Amygdala (tissue), 56 donors: ENCODE measurements at places on chromosomes 2 and 18.

DNA sequence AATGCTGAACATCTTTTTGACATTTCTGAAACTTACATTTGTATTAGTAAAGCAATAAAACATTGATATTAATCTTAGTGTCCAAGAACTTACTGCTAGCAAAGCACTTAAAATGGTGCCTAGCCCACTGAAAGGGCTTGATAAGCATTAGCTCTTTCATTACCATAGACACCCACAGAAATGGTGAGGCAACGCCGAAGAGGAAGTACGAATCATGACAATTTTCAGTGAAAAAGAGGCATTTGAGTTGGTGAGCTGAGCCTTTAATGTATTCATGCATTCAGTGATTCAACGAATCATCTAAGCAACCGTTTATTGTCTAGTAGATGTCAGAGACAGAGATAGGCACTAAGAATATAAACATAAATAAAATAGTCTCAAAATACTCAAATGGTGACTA is 101.1 kb downstream of the PIGN start:
- DNase-seq = no peak

DNA sequence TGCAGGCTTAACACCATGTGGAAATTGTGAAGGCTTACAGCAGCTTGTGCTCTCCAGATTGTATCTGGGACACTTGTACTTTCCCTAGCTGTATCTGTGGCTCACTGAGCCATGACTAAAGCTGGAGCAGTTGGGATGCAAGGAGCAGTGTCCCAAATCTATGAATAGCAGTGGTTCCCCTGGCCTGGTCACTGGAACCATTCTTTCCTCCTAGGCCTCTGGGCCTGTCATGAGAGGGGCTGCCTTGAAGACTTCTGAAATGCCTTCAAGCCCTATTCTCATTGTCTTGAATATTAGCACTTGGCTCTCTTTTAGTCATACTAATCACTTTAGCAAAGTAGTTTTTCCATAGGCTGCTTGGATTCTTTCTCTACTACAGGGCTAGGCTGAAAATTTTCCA is 186.8 kb upstream of the LRATD1 start:
- no peak for DNase-seq

GRCh38 chr2:151902829-151903228 is 74.6 kb upstream of the ARL5A start:
- DNase-seq = no peak

GRCh38 chr2:43171789-43172188 is 54.6 kb downstream of the ZFP36L2 start:
- peak; percentile 14 for DNase-seq

DNA sequence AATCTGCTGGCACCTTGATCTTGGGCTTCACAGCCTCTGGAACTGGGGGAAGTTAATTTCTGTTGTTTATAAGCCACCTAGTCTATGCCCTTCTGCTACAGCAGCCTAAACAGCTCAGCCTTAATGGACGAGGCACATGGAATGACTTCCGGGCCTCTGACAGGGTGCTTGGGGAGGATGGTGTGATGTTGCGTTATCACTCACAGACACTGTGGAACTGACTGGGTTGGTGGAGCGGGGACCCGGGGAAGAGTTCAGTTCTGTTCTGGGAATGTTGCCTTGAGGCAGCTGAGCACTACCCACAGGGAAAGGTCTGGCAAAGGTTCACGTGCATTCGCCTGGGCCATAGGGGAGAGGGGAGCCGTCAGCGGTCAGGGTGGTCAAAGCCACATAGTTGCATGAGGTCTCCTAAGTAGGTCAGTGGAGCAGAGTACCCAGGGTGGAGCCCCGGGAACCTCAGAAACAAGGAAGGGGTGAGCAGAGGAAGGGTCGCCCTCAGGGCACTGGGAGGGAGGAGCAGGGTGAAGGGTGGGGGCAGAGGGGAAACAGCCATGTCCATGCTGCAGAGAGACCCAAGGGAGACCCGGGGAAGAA is 36.2 kb downstream of the LRRFIP1 start:
- DNase-seq = no peak

GRCh38 chr18:65365245-65365980 is 385.4 kb upstream of the CDH7 start:
- DNase-seq = no peak

DNA sequence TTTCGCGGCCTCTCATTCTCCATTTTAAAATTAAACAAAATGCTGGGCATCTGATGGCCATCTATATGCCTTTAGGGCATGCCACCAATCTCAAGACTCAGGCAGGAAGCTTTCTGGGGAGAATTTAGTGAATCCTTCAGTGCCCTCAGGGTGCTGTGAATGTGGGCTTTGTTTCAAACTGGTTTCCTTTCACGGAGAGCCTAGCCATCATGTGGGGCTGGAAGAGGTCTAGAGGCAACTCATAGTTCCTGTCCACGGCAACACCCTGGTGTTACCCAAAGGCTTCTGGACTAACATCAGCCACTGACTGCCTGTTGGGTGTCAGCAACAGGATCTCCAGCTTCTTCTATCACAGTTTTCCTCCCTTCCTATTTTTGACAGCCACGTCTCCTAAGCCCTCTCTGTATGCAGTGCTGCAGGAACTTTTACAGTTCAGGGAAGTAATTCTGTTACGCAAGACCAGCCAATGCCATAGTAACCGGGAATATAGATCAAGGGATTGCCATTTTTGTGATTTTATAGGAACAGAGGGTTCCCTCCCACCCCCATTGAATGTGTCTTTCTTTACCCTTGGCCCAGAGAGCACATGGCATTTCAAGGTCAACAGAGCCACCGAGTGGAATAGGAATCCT is 7.9 kb upstream of the WDR33 start:
- no peak for DNase-seq

DNA sequence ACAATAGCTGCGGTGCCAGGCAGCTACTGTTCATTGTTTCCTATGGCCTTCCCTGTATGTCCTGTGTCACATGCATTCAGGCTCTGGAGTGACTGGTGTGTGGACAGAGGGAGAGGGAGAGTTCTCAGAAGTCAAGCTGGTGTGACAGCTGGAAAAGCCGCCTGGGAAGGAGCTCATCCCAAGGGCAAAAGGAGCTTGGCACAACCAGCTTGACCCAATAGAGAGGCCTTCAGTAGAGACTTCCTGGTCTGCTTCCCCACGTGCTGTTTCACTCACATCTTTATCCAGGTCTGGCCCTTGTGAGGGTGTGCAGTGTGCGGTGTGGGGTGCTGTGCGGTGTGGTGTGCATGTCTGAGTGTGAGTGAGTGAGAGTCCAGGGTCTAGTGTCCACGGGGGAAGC is 11.1 kb upstream of the NT5DC4 start:
- no peak for DNase-seq

DNA sequence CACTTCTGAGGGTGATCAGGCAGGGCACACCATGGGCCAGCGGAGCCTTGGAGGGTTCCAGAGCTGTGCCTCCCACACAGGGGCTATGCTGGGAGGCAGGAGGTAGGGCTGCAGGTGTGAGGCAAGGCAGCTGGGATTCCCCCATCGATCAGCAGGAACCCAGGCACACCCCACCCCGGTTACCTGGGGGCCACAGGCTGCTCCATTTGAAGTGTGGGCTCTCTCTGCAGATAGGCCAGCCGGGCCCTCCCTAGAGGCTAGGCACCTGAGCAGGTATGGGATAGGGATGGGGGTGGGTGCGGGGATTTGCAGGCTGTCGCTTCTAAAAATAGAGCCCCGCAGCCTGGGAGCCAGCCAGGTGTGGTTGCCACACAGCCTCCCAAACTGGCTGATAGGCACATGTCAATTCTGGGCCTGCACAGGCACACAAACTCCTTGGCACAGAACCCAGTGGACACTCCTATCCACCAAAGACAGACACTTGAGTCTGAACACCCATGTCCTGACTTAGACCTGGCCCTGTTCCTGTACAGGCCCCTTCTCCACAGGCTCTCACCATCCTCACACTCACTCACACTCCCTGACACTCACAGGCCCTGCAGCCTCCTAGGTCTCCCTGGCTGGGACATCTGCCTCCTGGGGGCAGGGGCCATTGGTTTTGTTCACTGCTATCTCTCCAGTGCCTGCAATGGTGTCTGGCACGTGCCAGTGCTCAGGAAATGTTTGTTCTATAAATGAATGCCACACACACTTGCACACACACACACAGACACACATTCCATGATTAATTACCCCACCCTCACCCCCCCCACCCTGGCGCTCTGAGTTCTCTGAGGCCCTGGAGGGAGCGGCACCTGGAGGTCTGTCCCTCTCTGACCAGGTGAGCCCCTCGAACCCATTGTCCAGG is 73.4 kb downstream of the ZFP36L2 start:
- no peak for DNase-seq

- DNase-seq = no peak
Measured at GRCh38 chr2:73297586-73297985, 4.2 kb upstream of the EGR4 start.

DNA sequence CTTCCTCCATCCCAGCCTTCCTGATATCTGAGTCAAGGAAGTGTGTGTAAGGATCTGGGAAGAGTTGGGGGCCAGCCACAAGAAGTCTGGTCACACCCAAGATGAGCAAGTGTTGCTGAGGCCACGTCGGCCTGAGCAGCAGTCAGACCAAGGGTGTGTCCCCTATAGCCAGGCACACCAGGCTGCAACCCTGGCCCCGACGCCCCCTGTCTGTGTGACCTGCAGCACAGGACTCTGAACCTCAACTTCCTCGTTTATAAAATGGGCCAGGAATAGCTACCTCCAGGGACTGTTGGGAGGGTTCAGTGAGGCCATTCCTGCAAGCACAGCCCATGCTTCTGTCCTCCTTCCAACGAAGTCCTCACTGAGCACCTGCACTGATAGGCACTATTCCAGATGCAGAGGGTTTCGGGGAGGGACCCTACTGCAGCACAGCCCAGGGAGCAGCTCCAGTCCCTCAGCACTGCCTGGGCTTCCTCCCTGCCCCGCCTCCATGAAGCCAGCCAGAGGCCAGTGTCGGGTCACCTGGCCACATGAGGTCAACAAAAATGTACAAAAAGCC is 13.3 kb downstream of the LIMS2 start:
- no peak for DNase-seq

GRCh38 chr18:34704823-34705222 is 5.3 kb upstream of the DTNA start:
- no peak for DNase-seq

DNA sequence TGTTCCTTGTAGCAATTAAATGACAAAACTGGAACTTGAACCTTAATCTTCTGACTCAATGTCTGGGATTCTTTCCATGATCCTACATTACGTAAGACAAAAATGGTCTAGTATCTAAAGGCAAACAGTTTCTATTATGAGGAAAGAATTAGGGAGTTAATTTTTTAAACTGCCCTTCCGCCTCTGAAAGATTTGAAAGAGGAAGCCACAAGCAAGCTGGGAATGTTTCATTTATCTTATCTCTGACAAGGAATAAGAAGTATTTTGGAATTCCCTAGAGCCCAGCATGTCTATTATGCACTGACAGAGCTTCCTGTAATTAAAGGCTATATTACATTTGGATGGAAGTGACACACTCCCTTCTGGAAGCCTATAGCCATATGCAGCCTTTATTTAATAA is 558.8 kb upstream of the CDH2 start:
- no peak for DNase-seq

GRCh38 chr18:12274793-12275192 is 20.6 kb downstream of the CIDEA start:
- no peak for DNase-seq

- no peak for DNase-seq
Measured at GRCh38 chr18:44887227-44887631, 206.5 kb downstream of the SETBP1 start.

DNA sequence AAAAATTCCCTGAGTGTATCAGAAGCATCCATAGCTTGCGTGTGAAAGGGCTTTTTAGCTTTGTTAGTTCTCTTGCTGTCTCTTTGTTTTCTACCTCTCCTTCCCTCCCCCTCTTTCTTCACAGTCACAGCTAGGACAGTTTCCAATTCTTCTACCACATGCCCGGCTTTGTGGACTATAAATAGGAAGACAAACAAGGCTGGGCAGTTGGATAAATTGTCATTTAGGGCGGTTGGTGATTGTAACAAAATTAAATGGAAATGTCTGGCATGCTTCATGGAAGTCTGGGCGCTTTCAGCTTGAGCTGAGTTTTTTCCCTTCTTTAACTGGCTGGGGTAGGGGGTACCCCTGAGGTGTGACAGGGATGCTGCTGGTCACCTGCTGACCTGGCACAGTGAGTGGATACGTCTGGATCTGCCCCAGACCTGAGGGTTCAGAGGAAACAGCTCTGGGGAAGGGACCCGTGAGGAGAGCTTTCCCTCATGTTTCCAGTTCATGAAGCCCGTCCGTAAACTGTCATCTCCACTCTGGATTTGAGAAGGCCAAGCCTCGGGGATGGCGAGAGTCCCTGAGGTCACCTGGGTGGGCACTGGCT is 29.0 kb upstream of the GIGYF2 start:
- peak; percentile 50 for DNase-seq

GRCh38 chr2:142280831-142281230 is 150.0 kb upstream of the LRP1B start:
- no peak for DNase-seq

DNA sequence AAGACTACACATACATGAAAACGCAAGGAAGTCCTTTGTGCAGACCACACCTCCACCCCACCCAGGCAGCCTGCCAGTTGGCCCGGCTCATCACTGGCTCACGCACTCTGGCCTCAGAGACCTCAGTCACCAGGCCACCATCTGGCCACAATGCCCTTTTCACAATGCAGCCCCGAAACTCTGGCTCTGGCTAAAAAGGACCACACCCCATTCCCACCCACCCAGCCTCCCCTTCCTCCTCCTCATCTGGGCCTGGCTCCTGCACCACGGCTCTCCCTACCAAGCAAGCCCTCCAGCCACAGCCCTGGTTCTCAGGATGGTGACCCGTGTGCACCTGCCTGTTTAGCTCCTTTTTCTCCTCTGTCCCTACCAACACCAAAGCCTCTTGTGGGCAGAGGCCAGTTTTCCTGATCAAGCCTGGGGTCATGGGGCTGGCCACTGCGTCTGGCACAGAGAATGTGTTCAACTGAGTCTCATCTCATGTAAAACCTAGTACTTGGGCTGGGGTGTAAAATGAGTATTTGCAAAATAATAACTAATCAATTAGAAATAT is 7.4 kb downstream of the HDAC4 start:
- DNase-seq = no peak

GRCh38 chr2:146244830-146245229 is 1600.0 kb upstream of the ACVR2A start:
- DNase-seq = no peak

GRCh38 chr2:97693476-97693875 is 19.9 kb upstream of the ZAP70 start:
- no peak for DNase-seq

GRCh38 chr2:176774766-176775451 is 437.7 kb upstream of the HNRNPA3 start:
- DNase-seq = no peak

GRCh38 chr2:64700133-64700809 is 46.6 kb upstream of the SERTAD2 start:
- DNase-seq = no peak

- DNase-seq = no peak
Measured at GRCh38 chr2:227147023-227147422, 17.0 kb downstream of the COL4A4 start.

GRCh38 chr2:99489063-99489760 is 605 bp downstream of the REV1 start:
- DNase-seq = no peak

GRCh38 chr2:3223080-3223923 is 154.3 kb downstream of the EIPR1 start:
- peak; percentile 23 for DNase-seq
